Kidney (tissue), 22 donors: ENCODE measurements at places on chromosomes 11 and 22. TPM values are rescaled to one million over a fixed set of nuclear protein-coding genes. Genes with fewer than 3 reads are reported as not detected.

DNA sequence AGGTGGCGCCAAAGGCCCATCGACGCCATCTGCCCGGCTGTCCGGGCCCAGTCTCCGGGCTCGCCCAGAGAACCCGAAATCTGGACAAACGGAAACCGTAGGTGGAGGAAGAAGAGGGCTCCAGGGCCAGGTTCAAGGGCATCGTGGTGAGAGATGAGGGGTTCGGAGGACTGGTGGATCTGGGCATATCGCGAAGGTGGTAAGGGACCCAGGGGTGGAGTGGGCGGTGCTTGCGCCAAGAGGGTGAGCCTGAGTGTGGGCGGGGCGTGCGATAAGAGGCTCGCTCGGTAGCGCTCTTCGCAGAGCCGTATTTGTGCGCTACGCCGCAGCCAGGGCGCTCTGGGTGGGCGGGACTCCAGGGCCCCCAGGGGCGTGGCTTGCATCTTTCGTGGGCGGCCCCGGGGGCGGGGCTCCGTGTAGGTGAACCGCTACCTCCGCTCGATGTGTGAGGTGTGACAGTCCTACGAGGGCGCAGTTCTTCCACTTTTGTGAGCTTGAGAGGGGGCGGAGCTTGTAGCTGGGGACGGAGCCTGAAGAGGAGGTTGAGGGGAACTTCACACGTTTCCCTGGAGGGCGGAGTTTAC, 4.8 kb downstream of the CD248 start:
- DNase-seq: peak; percentile 96

DNA sequence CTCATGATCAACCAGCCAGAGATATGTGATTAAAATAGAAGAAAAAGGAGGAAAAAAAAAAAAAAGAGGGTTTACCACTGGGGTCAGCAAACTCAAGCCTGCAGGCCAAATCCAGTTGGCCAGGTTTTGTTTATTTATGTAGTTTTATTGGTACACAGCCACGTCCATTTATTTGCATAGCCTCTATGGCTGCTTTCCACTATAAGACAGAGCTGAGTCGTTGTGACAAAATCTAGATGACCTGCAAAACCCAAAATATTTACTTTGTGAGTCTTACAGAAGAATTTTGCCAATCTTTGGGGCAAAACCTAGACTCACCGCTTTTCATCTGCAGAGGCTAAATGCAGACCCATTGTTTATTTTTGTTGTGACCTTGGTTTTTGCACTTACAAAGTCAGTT, 87.1 kb downstream of the TENM4 start:
- no peak for DNase-seq

DNA sequence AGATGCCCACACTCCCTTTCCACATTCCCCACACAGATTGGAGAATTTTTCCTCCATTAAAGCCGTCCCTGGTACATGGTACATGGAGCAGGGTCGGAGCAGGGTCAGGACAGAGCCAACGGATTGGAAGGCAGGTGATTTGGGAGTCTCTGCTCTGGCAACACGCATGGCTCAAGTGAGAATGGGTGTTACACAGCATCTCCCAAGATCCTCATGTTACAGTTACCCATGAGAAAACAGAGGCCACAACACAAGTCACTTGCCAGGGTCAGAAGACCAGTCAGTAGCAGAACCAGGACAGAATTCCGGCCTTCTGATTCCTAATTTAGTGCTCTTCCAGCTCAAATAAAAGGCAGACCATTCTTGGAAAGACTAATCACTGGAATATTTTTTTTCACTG, 7.7 kb upstream of the F2 start:
- DNase-seq: no peak

PARVG gene
- 20.9 TPM for total RNA-seq

DNA sequence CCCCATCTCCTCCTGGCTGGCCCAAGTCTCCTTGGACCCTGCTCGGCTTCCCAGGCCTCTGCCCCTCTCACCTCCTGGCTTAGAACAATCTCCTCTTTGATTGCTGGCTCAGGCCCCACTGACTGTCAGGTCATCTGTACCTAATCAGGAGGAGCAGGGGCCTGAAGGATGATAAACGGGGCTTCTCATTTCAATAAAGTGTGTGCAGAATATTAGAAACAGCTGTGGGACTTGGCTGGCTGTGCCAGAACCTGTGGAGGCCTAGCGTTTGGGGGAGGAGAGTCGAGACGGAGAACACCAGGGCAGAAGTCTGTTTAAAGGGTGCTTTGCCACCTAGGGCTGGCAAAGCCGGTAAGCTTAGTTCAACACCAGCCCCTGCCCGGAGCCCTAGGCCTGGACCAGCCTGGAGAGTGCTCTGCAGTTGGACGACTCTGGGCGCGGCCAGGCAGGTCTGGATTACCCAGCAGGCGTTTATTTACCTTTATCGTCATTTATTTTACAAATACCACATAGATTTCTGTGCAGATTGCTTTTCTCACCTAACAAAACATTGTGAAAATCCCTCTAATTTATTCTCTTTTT, 10.1 kb upstream of the VSIG10L2 start:
- no peak for DNase-seq

BAIAP2L2 gene
- total RNA-seq: 9.7 TPM

- DNase-seq: no peak
These were observed 528.3 kb downstream of the BUD13 start for GRCh38 chr11:116244439-116244838.

RIBC2 gene
- total RNA-seq: 1.0 TPM

NAT10 gene
- 43.1 TPM for total RNA-seq

RTN4R gene
- 1.2 TPM for total RNA-seq
